Epithelial cell of esophagus (primary cell): ENCODE measurements at places on chromosomes 1 and 21.

GRCh38 chr1:229238674-229239415 lies 32.1 kb upstream of the RAB4A start:
- DNase-seq = peak; percentile 65

- peak; percentile 73 for DNase-seq
Measured at GRCh38 chr1:167671727-167672511, 41.9 kb downstream of the RCSD1 start.

DNA sequence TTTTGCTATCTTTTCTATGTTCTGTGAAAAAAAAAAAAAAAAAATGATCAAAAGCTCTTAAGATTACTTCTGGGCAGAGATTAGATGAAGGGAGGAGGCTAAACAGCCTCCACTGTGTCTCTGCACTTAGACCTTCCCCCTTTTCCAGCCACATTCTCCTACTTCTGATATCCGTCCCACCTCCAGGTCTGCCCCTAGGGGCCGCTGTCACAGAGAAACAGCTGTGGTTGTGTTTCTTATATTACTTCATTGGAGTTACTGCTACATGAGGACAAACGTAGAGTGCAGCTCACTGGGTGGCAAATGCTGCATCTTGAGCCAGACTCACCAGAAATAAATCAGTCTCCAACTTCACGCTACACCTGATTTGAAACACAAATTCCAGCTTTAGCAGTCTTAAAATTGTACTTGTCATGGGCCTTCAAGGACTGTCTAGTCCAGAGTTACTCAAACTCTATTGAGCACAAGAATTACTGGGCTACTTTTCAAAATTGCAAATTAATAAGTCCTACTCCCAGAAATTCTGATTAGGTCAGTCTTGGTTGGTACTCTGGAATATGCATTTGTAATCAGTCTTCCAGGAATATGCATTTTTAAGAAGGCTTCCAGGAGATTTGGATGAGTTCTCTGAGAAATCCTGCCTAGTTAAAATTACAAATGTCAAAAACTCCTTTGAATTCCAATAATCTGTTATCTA lies 125.2 kb upstream of the PTBP2 start:
- DNase-seq = peak; percentile 55

DNA sequence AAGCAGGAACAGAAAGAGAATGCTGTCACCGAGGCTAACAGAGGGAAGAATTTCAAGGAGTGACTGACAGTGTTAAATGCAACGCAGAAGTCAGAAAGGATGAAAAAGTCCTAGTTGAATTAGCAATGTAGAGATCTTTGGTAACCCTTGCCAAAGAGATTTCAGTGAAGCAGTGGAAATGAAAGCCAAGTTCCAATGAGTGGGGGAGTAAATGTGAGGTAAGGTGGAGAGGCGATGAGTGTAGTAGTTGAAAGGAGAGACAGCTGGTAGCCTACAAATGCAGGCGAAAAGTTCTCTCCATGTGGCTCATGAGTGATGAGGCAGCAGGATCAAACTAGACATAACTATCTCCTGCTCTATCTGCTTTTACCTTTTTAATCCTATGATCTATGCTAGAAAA lies 74.6 kb upstream of the IPO9 start:
- no peak for DNase-seq

GRCh38 chr1:66617362-66618184 lies 83.6 kb downstream of the SGIP1 start:
- DNase-seq = no peak

DNA sequence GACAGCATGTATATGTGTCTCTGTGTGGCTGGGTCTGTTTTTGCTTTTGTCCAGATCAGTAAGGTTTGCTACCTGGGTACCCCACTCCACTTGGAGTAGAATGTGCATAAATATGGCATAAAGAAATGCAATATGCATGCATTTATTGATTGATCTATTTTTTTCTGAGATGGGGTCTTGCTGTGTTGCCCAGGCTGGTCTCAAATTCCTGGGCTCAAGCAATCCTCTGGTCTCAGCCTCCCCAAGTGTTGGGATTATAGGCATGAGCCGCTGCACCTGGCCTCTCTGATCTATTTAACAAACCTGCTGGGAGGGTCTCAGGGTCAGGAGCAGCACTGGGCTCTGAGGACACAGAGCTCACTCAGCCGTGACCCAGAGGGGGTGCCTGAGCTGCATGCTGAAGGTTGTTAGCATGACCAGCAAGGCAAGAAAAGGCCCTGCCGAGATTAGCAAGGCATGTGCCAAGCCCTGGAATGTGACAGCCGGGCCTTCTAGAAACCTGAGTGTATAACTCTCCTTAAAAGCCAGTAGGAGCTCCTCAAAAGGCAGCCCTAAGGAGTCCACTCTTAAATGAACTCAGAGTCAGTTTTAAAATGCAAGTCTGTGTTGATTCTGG lies 22.5 kb downstream of the PCSK9 start:
- DNase-seq = no peak

DNA sequence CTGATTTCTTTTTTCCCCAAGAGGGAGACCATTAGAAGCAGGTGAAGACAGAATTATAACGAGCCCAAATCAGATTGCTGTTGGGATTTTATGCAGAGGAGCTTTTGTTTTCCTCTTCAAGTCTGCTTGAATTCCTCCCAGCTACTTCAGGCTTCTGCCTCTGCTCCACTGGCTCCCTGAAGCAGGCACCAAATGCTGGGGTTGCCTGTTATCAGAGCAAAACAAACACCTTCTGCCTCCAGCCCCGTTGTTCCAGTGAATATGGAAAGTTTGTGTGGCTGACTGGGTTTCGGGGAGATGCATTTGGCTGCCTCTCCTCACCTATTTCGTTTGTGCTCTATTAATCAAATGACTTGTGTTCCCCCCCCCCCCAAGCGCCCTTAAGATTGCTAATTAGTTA lies 209.2 kb downstream of the URB2 start:
- no peak for DNase-seq

DNA sequence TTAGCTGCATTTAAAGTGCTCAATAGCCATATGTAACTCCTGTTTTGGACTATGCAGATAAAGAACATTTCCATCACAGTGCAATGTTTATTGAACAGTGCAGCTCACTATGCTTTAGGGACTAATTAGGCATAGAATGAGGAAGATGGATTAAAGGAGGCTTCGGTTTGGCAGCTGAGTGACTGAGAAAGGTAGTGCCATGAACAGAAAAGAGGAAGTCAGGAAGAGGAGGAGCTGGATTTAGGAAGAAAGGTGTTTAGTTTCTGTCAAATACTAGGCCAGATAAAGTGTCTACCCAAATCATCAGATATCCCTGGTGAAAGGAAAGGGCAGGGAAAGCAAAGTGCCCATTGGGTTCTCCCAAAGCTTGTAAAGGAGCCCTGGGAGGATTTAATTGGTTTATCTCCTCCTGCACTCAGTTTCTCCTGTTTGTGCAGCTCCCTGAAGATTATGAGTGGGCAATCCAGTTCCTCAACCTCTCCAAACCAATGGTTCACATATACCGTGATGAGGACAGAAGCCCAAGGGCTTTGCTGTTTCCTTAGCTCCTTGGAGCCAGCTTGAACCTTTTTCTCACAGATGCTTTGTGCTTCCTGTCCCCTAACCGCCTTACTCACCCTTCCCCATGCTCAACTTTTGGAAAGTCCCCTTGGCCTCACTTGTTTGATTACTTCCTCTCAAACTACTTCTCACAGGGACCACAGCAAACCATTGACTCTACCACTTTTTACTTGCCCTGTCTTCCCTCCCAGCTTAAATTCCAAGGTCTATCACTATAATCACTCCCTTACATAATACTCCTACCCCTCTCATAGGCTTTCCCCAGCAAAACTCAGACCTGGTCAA lies 3.5 kb upstream of the RAP1A start:
- no peak for DNase-seq

- no peak for DNase-seq
Measured at GRCh38 chr1:46440478-46440877, 46.4 kb downstream of the FAAH start.

DNA sequence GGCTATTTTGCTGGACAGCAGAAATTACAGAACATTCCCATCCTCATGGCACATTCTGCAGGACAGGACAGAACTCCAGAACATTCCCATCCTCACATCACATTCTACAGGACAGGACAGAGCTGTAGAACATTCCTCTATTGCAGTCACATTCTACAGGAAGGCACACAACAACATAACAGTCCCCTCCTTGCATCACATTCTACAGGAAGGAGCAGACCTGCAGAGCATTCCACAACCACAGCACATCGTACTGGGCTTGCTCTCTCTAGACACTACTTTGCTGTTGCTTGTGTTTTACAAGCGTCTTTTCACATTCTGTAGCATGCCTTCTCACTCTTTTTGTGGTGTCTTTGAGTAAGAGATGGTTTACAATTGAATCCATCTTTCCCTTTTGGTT lies 26.8 kb upstream of the ABCB10 start:
- DNase-seq = no peak

DNA sequence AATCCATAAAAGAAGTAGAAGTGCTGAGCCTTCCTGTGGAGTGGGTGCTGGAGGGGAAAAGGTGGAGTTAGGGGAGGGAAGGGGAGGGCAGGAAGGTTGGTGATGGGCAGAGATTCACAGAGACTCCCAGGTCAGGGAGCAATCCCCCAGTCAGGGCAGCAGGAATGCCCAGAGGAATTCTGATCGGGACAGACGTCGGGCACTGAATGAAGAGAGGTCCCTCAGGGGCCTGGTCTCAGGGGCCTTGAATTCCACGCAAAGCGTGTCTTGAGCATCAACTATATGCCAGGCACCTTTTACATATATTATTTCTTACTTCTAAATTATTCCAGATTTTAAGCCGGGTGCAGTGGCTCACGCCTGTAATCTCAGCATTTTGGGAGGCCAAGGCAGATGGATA lies 7.2 kb upstream of the PADI1 start:
- no peak for DNase-seq
